ENCODE measurements at places on chromosomes 5 and 9.
A peak's percentile ranks its signal among the peaks of the same experiment; 100 is the strongest.

- DNase-seq, result no peak
Observed at GRCh38 chr5:127096328-127096993, 23.2 kb upstream of the C5orf63 start.

DNA sequence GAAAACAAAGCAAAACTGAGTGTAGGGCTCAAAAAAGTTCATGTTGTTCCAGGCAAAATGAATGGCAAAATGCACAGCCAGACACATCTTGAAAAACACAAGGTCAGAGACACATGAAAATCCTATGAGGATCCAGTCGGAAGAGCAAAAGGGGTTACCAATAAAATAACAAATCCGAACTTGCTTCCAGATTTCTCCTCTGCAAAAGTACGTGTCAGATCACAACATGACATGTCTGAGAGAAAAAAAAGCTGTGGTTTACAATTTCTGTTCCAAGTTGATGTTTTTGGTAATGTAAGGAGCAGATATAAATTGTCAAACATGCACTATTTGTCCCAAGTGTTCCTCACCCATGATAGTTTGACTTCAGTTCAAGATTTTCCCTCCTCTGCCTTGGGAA lies 15.9 kb upstream of the ADAMTS16 start:
- no peak for DNase-seq

DNA sequence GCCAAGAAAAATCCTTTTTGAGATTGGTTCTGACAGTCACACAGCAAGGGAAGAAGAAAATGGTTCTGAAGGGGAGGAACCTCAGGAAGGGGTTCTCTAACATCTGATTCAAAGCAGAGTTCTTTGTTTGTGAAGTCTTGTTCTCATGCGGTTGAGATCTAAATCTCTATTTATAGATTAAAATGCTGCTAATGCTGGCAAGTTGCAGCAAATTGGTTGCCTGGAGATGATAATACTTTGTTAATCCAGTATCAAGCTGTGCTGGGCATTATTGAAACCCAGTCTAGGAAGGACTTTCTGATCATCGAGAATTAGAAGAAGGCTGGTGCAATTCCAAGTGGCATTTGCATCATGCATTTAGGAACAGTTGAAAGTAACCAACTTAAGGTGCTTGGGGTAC lies 34.0 kb upstream of the SLC28A3 start:
- DNase-seq, result no peak

GRCh38 chr5:54215233-54215736 lies 95.1 kb downstream of the ARL15 start:
- DNase-seq, result no peak

DNA sequence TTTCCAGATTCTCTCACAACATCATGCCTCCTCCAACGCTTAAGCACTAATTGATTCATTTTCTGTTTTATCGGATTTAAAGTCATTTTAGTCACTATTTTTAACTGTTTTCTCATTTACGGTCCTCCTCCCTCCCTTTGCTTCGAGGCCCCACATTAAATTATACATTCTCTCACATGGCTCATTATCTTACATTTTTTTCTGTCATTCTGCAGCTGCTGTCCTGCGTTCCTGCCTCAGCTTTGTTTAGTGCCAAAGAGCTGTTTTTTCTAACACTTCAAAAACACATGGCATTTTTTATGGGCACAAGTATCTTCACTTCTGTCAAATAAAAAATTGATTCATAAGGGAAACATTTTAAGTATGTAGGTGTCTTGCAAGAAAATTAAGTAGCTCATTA lies 130.1 kb upstream of the FST start:
- no peak for DNase-seq

GRCh38 chr9:121738968-121739367 lies 87.5 kb downstream of the DAB2IP start:
- DNase-seq, result no peak

DNA sequence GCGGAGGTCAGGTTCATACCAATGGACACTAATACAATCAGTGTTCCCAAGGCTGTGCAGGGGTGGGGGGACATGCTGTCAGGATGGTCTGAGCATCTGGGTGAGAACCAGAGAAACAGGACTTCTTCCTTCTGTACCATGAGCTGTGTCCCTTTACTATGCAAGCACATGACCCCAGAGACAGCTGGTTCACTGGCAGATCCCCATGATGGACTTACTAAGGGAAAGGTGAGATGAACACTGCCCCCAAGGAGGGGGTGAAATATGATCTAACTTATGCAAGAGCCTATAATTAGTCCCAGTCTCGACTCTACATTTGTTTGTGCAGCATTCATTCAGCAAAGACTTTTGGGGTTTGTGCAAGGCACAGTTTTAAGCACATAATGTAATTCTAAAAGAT lies 91.4 kb downstream of the LIFR start:
- DNase-seq, result no peak

- no peak for DNase-seq
Observed at GRCh38 chr5:6570530-6570929, 62.3 kb downstream of the NSUN2 start.

DNA sequence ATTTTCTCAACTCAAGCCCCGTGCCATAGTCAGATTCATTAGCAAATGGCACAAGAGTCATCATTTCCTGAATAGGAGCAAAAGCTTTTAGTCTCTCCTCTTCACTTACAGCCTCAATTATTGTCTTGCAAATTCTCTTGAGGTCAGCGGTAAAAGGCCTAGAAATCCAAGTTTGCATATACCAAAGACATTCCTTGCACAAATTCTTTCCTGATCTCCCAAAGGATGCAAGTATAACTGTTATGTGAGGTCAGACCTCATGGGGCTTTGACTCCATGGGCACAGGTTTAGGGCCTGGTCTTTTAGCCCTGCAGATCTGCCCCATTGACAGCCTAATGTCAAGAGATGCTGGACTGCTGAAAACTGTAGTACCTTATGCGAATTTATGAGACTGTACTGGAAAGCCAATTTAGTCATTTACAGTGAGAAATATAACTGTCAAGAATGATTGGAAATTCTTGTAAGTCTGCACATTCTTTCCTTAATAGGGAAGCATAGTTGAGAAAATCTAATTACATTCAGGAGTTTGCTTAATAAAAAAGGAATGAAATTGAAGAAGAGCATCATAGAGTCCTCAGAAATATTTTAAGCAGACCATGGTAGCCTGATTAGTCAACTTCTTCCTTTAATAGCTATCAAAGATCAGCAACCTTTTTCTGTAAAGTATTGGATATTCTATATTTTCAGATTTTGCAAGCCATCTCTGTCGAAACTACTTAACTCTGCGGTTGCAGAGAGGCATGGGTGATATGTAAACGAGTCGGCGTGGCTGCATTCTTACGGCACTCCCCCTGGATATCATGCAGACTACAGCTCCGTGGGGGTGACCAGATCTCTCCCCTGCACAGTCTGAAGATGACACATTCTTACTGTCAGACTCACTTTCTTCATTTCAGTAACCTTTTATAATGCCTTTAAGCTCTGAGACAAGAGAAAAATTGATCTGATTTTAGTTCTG lies 45.2 kb downstream of the GCNT4 start:
- DNase-seq, result no peak

- no peak for DNase-seq
Observed at GRCh38 chr9:20184541-20184940, 395.7 kb upstream of the SLC24A2 start.

GRCh38 chr5:140840978-140841962 lies at the start of gene PCDHA8:
PCDHA8 (plus strand) TSS chr5:140841187; CDS start chr5:140841322, 135 bp downstream.
- DNase-seq, result peak; percentile 85

GRCh38 chr5:125424402-125425141 lies 678.1 kb upstream of the ZNF608 start:
- no peak for DNase-seq

DNA sequence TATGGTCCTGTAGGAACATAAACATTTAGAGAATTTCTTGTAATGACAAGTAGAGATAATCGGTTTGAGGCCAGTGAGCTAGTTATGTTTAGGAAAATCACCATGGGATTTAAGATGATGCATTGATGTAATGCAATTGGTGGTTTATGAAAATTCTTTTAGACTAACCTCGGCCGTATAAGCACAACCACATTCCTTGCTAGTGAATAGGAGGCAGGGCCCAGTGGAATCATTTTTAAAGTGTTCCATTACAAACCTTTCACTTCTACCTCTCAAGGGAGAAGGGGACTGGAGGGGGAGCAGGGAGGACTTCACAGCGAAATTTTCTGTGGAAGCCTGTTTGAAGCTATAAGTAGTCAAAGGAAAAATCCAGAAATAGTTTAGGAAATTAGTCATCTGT lies 71.8 kb upstream of the NFIL3 start:
- no peak for DNase-seq

DNA sequence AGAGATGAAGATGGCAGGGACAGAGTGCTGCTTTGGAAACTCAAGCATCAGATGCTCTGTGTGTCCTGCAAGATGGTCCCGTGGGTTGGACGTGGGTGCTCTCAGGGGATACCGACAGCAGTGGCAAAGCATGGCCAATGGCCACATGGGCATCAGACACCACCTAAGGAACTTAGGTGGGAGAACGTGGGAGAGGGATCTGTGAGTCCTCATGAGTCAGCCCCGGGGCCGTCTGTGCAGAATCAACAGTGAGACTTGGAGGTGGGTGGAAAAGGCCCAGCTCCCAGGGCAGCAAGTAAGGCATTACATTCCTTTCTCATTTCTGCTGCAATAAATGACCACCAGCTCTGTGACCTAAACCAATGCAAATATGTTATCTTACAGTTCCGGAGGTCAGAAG lies 77.0 kb downstream of the RAD23B start:
- DNase-seq, result no peak

- no peak for DNase-seq
Observed at GRCh38 chr9:6229619-6230018, 14.0 kb downstream of the IL33 start.

- no peak for DNase-seq
Observed at GRCh38 chr9:133943781-133944745, 48.1 kb downstream of the VAV2 start.

DNA sequence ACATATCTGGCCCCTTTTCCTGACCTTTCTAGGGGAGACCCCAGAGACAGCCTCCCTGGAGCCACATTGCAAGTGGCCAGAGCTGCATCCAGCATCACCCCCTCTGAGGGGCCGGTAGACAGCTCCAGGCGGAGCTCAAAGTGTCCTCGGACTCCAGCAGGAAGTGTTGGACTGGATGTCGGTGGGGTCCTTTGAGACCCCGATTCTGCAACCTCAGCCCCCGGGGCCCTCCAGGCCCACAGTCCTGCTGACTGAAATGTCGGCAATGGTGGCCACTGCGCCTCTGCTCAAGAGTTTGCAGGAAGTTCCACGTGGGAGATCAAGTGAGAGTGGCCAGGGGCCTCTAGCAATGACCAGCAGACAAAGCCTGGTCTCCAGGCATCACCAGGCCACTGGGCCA lies 115.9 kb upstream of the FOXD4L5 start:
- DNase-seq, result no peak

Data from SHP77 treated with DMSO at 0.1 percent for 48 hours (cell line).